ENCODE measurements at places on chromosomes 5 and 9.

- DNase-seq, result no peak
Observed at GRCh38 chr9:97536480-97536879, 35.0 kb downstream of the TMOD1 start.

DNA sequence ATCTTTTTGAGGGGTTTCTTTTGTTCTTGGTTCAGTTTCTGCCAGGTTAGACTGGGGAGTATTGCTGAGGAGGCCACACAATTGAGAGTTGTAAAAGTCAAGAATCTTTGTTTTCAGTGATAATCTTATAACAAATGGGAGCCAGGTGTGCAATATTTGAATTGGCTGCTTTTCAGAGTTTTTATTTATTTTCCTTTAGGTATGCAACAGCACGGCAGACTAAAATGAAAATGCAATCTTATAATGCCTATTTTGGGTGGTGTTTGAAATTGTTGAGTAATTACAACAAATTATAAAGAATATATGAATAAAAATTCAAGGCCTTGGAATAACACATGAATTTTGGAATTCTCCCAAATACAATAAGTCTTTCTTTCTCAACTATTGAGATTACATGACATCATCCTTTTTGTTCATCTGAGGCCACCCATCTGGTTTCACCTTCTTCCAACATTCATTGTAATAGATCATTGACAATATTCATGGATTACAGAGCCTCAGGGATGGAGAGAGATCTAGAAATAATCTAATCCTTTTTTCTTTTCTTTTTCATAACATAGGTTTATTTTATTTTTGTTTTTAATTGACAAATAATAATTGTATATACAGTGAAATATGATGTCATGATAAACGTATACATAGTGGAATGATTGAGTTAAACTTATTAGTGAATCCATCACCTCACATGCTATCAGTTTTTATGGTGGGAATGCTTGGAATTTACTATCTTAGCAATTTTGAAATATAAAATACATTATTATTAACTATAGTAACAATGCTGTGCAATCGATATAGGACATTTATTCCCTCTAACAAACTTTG is 1061.0 kb downstream of the NR2F1-AS1 start:
- DNase-seq, result peak; percentile 85

DNA sequence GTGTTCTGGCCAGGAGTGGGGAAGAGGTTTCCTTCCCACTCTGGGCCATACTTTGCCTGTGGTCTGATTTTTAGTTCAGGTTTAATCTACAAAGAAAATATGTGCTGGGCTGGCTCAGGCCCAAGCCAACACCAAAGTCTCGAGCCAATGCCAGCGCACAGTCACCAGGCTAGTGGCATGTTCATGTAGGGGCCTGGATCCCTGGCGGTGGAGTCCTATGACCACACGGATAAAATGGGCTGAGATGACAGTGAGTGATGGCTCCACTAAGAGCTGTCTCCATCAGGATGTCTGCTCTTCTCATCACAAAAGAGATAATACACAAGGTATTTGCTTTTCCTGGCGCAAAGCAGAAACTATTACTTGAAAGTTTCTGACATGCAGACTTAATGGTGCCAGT is 92.9 kb upstream of the PTPN3 start:
- DNase-seq, result no peak

DNA sequence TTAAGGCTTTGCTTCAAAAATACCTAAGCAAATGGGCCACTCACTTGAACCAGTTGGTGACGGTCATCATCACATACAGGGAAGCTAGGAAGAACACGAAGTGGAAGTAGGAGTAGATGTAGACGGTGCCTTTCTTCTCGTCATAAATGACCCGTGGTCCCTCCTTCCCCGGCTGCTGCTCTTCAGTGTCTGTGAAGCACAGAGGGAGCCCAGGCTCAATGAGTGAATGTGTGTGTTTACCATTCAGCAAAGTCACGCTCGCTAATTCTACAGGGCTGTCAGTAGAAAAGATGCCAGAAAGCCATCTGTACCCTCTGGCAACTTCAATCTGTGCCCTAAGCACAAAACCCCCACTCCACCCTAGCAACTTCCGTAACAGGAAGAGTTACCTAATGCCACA is 109.8 kb downstream of the SERINC5 start:
- no peak for DNase-seq

DNA sequence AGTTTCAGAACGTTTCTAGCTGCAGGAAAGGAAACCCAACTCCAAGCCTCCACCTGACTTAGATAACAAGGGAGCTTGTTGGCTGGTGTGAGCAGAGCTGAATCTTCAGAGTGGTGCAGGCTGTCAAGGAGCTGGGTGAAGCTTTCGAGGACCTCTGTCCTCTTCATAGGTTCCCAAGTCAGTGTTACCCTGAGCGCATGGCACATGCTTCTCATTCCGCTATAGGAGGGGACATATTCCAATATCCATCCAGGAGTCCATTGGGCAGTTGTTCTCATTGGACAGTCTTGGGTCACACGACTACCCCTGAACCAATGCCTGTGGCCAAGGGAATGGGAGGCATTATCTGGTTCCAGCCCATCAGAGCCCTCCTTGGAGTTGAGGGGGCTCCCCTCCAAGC is 50.3 kb downstream of the DUSP1 start:
- DNase-seq, result no peak

DNA sequence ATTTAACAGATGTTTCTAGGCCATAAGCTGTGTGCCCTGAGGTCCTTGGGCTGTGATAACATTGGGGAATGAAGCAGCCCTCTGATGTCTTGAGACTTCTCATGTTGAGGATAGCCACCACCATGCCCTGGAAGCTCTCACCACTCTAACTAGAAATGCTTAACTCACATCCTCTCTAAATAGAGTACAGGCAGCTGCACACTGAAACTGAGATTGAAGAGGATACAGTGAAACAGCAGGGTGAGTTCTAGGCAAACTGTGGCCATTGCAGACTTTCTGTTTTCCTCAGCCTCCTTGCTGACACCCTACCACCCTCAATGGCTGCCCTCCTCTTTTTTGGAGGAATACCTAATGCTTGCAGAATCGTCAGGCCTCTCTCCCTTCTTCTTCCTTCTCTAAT is 22.4 kb downstream of the UTP15 start:
- DNase-seq, result no peak

DNA sequence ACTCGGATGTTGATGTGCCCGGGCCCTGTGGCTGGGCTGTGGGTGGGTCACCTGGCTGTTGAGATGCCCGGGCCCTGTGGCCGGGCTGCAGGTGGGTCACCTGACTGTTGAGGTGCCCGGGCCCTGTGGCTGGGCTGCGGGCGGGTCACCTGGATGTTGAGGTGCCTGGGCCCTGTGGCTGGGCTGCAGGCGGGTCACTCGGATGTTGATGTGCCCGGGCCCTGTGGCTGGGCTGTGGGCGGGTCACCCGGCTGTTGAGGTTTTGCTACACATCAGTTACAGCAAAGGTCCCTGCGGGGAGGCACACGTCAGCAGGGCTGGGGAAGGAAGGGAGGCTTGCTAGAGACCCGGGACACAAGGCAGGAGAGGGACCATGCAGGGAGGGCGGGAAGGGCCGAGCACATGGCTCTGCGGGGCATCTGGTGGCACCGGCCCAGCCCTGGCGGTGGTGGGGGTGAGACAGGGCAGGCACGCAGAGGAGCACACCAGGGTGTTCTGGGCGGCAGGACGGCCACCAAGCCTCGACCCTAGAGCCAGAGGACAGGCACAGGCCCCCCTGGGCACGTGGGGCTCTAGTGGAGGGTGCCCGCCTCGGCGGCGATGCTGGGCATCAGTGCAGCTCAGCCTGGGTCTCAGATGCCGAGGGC is 35.4 kb downstream of the PNPLA7 start:
- no peak for DNase-seq

DNA sequence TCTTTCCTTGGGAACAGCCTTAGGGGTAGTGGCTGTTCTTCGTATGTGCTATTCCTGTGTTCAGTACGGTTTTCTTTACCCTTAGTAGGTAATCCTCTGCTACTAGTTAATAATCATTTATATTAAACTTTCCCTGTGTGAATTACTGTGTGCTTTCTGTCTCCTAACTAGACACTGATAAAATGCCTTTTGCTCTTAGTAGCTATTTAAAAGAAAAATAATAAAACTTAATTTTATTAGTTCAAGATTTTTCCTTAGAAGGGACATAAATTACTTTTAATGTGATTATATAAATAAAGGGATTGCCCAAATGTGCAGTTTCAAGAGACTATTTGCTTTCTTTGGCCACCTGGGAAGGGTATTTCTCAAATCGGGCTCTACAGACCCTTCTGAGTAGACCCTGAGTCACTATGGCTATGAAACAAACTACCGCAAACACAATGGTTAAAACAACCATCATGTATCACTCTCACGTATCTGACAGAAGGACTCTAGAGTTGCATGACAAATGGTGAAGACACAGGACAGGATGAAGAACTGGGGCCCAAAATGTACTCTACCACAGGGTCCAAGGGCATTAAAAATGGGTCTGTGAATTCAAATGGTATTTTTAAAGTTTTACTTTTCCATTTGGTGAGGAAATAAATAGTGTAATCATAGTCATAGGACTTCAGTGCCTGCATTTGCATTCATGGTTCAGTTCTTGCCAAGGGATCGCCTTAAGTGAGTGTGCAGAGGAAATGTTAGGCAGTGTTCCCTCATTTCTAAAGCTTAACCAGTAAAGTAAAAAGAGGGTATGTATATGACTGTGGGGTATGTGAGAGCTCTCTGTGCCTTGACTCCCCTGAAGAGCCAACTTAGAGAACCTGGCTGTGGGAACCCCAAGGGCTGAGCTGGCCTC is 97.0 kb downstream of the TSSK1B start:
- no peak for DNase-seq

DNA sequence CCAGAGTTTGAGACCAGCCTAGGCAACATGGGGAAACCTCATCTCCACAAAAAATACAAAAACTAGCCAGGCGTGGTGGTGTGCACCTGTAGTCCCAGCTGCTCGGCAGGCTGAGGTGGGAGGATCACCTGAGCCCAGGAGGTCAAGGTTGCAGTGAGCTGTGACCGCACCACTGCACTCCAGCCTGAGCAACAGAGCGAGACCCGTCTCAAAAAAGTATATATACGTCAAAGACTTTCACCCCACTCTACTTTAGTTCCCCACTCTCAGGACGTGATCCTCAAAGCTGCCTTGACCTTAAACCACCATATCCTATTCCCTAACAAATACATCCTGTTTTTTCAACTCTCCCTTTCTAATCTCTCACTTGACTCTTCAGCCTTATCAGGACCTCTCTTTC is 41.0 kb downstream of the PCDHGC5 start:
- no peak for DNase-seq

DNA sequence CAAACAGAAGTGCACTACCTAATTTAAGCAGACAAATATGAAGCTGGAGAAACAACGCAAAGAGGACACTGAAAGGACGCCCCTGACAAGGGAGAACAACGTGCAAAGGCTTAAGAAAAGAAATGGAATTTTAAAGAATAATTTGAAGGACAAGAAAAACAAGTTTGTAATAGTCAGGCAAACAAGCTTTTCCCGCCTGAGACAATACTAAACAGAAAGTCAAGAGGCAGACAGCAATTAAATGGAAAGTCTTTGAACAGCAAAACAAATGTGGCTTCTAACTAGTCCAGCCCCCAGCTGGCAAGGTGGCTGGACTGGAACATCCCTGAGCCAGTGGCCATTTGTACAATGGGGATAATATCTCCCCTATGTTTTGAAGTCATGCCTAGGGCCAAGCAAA is 63.3 kb downstream of the SIL1 start:
- no peak for DNase-seq

DNA sequence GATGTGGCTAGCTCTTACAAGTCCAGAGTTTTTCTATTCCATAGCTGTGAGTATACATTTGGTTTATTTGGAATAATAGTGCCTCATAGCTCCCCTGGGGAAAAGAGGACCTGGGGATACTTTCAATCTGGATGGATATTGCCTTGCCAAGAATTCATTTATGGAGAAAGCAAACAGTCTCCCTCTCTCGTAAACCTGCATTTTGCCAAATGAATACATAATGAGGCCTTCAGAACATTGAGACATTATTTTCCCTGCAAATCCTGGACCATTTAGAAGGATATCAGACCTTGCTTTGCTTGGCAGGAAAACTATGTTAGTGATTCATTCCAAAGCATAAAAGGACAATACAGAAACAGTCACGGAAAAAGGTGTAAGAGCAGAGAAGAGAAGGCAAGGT is 569.6 kb upstream of the BRINP1 start:
- no peak for DNase-seq

GRCh38 chr9:129242971-129243561 is 65.0 kb upstream of the IER5L start:
- no peak for DNase-seq

- DNase-seq, result no peak
Observed at GRCh38 chr9:92941861-92942260, 5.5 kb upstream of the FGD3 start.

DNA sequence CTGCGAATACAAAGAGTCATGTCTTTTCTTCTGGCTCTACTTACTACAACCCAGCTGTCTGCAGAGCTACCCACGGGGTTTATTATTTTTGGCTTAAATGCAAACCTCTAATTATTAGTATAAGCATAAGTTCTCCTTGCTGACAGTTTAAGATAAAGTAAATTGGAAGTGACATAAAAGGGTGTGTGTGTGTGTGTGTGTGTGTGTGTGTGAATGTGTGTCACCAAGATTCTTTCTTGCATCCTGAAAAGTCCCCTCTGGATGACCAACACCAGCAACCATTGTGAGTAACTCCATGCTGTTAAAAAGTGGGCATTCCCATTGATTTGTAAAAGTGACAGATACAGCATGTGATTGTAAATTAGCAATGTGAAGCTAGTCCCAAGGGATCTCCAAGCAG is 803.8 kb upstream of the ZNF608 start:
- DNase-seq, result no peak

DNA sequence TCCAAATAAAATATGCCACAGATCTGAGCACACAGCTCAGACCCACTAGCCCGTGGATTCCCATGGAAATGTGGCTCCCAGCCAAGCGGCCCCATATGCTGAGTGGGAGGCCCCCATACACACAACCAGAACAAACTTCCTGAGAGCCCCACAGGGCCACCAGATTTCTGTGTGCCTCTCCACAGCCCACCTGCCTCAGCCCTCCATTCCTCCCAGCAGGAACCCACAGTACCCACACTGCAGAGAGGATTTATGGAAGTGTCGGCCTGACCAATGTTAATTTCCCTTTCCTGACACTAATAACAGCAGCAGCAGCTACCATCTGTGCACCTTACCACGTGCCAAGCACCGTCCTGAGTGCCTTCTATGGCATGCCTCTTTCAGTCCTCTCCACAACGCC is 99.3 kb upstream of the SPOCK1 start:
- DNase-seq, result no peak

Data from NCI-H146 (cell line).